ENCODE measurements at places on chromosomes 4 and X.

GRCh38 chrX:1466971-1467561 lies 14.4 kb upstream of the ASMTL start:
- DNase-seq, result no peak

DNA sequence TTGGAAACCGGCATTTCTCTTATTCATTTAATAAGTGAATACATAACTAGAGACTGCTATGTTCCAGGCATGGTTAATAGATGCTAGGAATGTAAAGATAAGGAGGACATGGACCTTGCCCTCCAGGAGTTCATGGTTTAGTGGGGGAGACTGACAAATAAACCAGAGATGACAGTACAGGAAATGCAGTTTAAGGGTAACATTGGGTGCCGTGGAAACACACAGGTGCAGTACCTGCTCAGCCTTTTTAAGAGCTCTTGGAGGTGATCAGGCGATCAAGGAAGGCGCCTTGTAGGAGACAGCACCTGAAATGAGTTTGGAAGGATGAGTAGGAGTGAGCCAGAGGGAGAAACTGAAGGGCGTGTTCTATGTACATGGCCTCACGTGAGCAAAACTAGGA lies 145.8 kb downstream of the AASDH start:
- DNase-seq, result no peak

GRCh38 chrX:52577464-52578173 lies 60.8 kb upstream of the XAGE1B start:
- DNase-seq, result no peak

DNA sequence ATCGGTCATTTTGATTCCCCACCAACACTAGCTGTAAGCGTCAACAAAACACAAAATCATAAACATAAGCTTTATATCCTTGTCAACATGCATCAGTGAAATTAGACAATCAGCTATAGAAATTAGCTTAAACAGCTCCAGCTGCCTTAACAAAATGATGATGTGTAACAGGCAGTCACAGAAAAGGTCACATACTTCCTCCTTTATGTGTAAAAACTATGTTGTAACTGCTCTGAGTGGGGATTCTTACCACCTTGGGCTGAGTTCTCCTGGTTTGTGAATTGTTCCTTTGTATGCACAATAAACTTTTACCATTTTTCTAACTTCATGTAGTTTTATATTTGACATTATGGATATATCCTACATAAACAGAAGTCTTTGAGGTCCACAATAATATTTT lies 73.9 kb upstream of the MAP9 start:
- DNase-seq, result no peak

DNA sequence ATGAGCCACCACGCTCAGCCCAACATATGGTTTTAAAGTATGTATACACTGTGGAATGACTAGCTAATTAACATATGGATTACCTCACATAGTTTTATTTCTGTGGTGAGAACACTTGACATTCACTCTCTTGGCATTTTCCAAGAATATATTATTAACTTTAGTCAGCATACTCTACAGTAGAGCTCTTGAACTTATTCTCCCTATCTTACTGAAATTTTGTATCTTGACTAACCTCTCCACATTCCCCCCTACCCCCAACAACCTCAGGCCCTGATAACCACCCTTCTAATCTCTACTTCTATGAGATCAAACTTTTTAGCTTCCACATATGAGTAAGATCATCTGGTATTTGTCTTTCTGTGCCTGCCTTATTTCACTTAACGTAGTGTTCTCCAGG lies 38.6 kb upstream of the AGA start:
- no peak for DNase-seq

- DNase-seq, result no peak
Observed at GRCh38 chr4:139559687-139560086, 3.7 kb upstream of the SETD7 start.

DNA sequence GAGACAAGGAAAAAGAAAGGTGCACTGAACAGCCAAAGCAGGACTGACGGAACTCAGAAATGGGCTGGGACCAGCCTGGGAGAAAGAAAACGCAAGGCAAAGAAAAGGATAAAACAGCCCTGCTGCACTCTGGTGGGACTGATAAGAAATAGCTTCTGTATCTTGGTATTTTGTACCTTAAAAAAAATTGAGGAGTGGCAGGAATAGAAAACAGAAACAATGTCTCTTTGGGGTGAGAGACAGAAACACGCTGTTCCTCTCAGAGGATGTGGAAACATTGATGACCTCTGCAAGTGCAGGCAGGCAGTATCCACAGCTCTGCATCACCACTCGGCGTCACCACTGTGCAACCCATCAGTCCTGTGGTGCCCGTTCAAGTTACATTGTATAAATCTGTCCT lies 152.5 kb upstream of the SPRY1 start:
- DNase-seq, result no peak

- DNase-seq, result peak; percentile 48
Observed at GRCh38 chr4:1628892-1629698, 55.0 kb downstream of the FAM53A start.

DNA sequence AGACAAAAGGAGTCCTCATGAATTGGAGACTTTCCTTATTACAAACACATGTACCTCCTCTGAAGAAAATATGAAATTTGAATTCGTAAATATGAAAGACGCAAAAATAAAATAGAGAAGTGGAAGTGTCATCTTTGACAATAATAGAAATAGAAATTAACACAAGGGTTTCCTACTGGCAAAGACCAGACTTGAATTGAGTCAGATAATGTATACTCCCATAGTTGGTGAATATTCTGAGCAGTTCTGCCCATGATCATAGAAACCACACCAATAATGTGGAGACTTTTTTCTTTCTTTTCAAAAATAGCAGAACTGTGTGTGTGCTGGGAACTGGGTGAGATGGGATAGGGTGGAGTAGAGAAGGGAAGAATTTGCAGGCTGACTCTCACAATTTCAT lies 277.7 kb upstream of the TET2 start:
- DNase-seq, result no peak
